Activated CD4-positive, alpha-beta T cell treated with anti-CD3 and anti-CD28 coated beads, Interleukin-2, amount 10 ng/mL, durations not matched to agents 7 days and 5 days (primary cell): ENCODE measurements at places on chromosomes 2 and 18. TPM values are rescaled to one million over a fixed set of nuclear protein-coding genes. Genes with fewer than 3 reads are reported as not detected.

- DNase-seq = no peak
These were observed 1183.2 kb upstream of the ACVR2A start for GRCh38 chr2:146661473-146662096.

DNA sequence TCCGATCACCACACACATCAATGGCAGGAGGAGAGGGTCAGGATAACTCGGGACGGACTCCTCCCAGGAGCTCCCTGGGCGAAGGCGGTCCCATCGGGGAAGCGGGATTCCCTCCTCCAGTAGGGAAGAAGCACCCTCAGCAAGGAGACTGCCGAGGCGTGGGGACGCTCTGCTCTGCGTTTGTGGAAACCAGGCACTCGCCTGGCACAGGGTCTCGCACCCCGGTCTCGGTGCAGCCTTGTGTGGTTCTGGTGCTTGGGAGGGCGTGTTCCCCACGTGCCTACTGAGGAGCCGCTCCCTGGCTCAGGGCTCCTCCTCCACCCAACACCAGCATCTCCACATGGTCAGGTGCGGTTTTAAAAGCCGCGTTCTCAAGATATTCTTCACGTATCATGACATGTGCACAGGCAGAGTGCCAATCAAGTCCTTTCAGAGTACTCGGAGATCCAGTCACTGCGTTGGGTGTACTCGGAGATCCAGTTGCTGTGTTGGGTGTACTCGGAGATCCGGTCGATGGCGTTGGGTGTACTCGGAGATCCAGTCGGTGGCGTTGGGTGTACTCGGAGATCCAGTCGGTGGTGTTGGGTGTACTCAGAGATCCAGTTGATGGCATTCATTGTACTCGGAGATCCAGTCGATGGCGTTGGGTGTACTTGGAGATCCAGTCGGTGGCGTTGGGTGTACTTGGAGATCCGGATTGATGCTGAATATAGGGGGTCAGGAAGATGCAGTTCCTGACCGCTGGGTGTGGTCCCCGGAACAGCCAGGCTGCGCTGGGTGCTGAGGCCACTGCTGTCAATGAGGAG lies 117.5 kb downstream of the RTP5 start:
- DNase-seq = no peak

- DNase-seq = no peak
These were observed 43.0 kb upstream of the DSG1 start for GRCh38 chr18:31274931-31275330.

GRCh38 chr2:74747411-74748080 lies 86.4 kb upstream of the HK2 start:
- DNase-seq = no peak

GRCh38 chr2:54259413-54260240 lies 3.6 kb upstream of the TSPYL6 start:
- no peak for DNase-seq

GRCh38 chr2:136490100-136490499 lies 275.2 kb upstream of the THSD7B start:
- DNase-seq = no peak

DNA sequence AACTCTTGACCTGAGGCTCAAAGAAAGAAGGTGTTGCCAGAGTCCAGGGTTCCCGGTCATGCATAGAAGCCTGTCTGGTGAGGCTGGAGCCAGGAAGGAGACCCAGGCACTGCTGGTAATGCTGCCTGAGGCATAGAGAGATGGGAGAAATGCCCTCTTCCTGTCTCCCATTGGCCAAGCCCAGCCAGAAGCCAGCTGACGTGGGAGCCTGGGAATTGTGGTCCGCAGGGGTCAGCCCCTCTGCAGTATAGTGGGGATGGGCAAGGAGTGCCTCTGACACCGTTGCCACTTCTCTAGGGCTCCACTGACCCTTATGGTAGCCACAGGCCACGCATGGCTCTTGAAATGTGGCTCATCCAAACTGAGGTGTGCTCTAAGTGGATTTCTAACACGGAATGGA lies 95.7 kb downstream of the CTIF start:
- DNase-seq = no peak

GRCh38 chr2:72676341-72677025 lies 149.3 kb downstream of the EXOC6B start:
- DNase-seq = no peak

DNA sequence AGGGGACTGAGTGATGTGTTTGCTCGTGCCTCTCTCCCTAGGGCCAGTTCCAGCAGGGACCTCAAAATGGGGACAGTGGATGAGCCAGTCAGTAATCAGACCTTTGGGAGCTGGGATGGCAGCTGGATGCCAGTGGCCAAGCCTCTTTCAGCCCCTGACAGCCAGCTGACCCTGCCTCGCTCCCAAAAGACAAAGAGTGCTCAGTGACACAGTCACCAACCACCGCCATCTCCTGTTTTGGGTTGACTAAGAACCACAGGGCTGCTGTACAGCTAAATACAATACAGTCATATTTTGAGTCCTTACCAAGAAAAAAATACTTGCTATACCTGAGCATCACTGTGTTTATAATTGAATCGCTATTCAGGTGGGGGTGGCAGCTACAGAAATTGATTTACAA lies 75.7 kb downstream of the POU3F3 start:
- DNase-seq = no peak

- DNase-seq = no peak
These were observed 3.9 kb upstream of the DSEL start for GRCh38 chr18:67520351-67520921.

DNA sequence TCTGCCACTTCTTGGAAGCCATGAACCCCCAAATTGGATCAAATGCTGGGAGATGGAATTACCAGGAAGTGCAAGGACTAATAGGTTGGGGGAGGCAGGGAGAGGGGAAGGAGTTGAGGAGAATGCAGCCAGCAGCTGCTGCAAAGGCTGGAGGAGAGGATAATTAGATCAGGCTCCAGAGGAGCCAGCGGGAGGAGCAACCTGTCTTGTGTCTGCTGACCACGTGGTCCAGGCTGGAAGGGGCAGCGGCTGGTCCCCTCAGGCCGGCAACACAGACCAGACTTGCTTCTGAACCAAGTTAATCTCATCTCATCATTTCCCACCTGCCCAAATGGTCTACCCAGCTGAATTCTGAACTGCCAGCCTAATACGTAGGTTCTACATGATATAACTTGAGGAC lies 68.3 kb downstream of the MRO start:
- DNase-seq = no peak

GRCh38 chr2:68390586-68390985 lies 25.5 kb downstream of the PLEK start:
- DNase-seq = no peak

GRCh38 chr2:21392649-21393048 lies 268.9 kb downstream of the TDRD15 start:
- DNase-seq = no peak

GRCh38 chr18:48300463-48300961 lies 108.7 kb downstream of the ZBTB7C start:
- DNase-seq = peak; percentile 50

GRCh38 chr2:190607014-190607597 lies 41.8 kb upstream of the NAB1 start:
- no peak for DNase-seq

- no peak for DNase-seq
These were observed 50.4 kb upstream of the CYRIA start for GRCh38 chr2:16716024-16716423.

- DNase-seq = peak; percentile 10
These were observed 41.5 kb downstream of the ANTXR1 start for GRCh38 chr2:69054431-69054830.

DNA sequence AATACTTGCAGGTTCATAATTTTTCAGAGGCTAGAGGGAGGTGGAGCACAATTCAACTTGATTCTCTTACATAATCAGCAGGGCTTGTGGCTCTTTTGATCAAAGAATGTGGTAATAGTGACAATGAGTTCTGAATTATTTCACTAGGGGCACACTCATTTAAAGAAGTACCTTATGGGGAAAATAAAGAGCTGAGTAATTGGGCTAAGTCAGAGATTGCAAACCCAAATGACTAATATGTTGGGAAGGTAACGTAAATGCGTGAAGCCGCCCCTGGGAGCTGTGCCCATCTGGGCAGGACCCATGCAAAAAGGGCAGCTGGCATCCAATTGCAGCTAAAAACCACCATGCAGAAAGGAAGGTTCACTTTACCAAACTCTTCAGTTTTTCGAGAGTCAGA lies 35.3 kb downstream of the NCKAP5 start:
- DNase-seq = no peak

- no peak for DNase-seq
These were observed 100.2 kb downstream of the ANKRD44 start for GRCh38 chr2:197210430-197210829.

DNA sequence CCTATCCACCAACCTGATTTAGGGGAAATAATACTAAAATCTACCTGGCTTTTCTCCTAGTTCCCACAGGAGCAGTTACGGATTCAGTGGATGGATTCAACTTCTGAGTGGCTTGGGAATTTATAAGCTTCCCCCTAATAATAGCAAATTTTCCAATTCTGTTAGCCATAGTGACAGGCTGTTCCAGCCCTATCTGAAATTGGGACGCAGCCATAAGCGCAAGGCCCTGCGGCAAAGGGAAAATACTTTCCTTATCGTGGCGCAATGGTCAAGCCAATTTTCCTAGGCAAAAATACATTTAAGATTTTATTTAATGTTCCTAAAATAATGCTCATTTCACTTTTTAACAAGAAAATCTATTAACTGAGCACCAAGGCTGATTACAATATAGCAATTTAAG lies 49.7 kb downstream of the CDH2 start:
- DNase-seq = no peak

DNA sequence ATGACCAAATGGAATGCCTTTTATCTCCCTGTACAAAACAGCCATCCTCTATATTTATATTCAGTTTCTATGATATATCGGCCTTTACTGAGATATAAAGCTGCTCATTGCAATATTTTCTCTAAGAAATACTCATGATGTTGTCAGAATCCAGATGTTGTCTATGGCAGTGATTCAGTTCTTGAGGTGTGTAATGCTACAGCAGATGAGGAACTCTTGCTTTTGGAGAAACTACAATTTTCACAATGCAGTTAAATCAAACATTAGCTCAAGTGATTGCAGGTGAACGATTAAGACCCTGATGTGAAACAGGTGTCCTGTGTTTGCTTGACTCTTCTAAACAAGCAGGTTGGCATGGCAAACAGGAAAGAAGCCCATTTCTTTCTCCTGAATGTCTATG lies 256.2 kb upstream of the CDH20 start:
- DNase-seq = no peak

DNA sequence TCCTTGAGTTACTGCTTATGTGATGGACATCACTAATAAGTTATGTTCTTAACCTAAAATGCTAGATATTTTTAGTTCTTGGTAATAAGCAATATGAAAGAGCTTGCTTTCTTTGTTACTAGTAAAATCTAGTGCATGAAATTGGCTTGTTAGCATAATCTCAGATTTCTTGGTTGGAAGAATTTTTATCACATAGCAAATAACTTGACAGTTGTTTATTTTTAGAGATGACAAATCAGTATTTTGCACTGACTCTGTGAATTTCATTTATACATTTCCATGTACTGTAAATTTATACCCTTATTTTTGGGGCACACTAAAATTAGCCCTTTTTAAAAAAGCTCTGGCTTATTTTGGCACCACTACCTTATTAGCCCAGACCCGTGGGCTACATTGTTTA lies 45.6 kb downstream of the LCLAT1 start:
- no peak for DNase-seq

- no peak for DNase-seq
These were observed 1.5 kb downstream of the GAD1 start for GRCh38 chr2:170818036-170818751.

Gene GKN2
- not detected for total RNA-seq

Gene COL4A4
- total RNA-seq = 0.15 TPM

Gene MYO3B
- total RNA-seq = 0.04 TPM

Gene DSEL
- 0.10 TPM for total RNA-seq

Gene ACTG2
- not detected for total RNA-seq

Gene UPP2
- not detected for total RNA-seq

Gene IL36RN
- not detected for total RNA-seq

Gene HAAO
- not detected for total RNA-seq

Gene AGXT
- not detected for total RNA-seq

Gene AFTPH
- 31.1 TPM for total RNA-seq

Gene LDLRAD4
- total RNA-seq = 28.6 TPM

Gene SCN7A
- not detected for total RNA-seq

Gene LHCGR
- not detected for total RNA-seq
